ENCODE measurements at places on chromosomes 4 and X.

- DNase-seq = no peak
These were observed 97.0 kb upstream of the LNX1 start for GRCh38 chr4:53688186-53688790.

- DNase-seq = no peak
These were observed 61.1 kb downstream of the HELT start for GRCh38 chr4:185079271-185079905.

DNA sequence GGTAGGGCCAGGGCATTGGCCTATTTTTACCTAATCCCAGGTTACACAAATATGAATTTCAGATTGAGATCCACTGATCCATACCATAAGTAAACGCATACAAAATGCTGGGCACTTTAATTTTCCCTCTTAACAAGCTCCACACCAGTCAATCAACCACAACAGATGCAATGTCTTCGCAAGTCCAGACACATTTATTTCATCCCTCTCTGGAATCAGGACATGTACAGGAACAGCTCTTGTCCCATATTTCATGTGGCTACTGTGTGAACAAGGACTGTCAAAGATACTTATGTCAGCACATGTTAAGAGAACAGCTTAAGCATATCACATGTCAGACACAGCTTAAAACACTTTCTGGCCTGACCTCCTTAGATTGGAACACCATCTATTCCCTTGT is 145.9 kb downstream of the PPP3CA start:
- DNase-seq = no peak

GRCh38 chr4:97990409-97990808 is 152.9 kb downstream of the STPG2 start:
- DNase-seq = no peak

DNA sequence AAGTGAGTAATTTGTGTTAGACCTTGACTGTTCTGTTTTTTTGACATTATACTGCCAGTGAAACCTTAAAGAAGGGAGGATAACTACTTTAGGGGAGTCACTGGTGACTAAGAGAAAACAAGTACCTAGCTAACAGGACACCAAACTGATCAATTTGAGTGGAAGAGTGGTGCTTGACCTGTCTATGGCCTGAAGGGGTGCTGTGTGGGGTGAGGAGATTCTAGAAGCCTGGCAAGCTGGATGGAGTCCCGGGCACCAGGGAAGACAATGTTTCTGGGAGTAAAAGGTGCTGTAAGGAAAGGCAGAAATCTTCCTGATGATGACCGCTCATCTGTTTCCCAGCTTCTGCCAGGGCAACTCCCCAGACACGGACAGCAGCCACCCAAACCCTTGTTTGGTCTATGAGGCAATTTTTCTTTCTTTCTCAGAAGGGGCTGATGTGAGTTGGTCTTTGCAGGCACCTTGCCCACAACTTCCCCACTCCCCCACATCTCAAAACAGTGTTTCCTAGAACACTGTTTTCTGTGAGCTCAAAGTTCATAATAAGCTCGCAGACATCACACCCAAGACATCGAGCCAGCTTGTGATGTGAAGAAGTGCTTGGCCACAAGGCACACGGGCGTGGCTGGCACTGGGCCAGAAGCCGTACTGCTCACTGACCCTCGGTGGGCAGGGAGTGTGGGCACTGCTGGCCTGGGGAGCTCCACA is 4.6 kb downstream of the TXK start:
- no peak for DNase-seq

DNA sequence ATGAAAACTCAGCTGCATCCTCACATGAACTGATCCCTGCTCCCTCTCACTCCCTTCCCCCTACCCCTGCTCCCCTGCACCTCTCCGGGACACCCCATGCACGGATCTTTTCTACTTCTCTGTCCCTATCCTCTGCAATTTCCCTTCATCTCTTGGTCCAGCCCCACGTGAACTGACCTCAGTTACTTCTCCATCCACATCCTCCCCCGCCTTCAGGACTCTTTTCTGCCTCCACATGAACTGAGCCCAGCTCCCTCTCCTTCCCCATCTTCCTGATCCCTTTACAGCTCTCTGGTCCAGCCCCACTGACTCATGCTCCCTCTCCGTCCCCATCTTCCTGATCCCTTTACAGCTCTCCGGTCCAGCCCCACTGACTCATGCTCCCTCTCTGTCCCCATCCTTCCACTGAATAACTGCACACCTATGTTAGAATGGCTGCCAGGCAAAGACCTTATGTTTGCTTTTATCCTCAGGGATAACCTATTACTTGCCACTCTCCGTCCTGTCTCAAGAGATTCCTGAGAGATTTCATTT is 5.6 kb downstream of the CETN2 start:
- no peak for DNase-seq

- DNase-seq = no peak
These were observed 17.4 kb upstream of the TMEM184C start for GRCh38 chr4:147599769-147600168.

GRCh38 chrX:150408007-150408406 is 44.9 kb downstream of the MAMLD1 start:
- no peak for DNase-seq

DNA sequence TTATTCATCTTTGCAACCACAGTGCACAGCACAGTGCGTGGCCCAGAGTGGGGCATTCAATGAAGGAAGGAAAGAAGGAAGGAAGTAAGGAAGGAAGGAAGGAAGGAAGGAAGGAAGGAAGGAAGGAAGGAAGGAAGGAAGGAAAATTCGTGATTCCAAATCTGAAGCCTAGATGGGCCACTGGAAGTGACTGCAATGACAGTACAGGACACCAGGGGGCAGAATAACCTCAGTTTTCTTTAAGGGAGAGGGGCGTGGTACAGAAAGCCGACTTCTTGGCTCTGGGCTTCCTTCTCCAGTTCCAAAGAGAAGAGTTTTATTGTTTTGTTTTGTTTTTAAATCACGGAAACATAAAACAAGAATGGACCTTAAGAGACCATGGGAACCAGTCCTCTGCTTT is 47.8 kb downstream of the APLN start:
- DNase-seq = no peak

DNA sequence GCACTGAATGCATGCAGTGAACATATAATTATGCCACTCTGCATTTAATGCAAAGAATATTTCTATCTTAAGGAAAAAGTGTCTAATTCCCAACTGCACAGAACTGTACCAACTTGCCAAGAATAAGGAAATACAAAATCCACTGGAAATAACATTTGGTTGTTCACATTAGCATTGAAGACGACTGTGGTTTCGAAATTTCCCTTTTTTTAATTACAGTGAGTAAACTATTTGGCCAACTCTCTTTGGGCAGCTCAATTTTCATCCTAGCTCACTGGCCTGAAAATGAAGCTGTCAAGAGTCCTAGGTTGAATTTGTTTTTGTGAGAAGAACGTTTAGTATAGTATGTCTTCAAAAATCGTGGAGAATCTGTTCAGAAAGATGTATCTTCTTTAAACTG is 81.6 kb upstream of the MID1 start:
- DNase-seq = no peak

DNA sequence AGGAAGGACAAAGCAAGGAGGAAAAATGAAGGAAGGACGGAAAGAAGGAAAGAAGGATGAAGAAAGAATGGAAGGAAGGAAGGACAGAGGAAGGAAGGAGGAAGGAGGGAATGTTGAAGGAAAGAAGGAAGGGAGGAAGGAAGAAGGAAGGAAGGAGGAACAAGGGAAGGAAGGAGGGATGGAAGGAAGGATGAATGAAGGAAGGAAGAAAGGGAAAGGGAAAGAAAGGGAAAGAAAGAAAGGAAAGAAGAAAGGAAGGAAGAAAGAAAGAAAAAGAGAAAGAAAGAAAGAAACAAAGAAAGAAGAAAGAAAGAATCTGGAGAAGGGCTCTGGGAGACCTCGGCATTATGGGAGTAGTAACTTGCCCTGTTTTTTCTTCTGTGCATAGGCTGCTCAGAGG is 70.8 kb upstream of the SHISA3 start:
- DNase-seq = no peak

- no peak for DNase-seq
These were observed 1056.0 kb downstream of the STIM2 start for GRCh38 chr4:27916452-27917184.

GRCh38 chrX:119698845-119699244 is 5.9 kb upstream of the SEPTIN6 start:
- DNase-seq = no peak

GRCh38 chr4:8746523-8747466 is 124.8 kb downstream of the HMX1 start:
- no peak for DNase-seq

DNA sequence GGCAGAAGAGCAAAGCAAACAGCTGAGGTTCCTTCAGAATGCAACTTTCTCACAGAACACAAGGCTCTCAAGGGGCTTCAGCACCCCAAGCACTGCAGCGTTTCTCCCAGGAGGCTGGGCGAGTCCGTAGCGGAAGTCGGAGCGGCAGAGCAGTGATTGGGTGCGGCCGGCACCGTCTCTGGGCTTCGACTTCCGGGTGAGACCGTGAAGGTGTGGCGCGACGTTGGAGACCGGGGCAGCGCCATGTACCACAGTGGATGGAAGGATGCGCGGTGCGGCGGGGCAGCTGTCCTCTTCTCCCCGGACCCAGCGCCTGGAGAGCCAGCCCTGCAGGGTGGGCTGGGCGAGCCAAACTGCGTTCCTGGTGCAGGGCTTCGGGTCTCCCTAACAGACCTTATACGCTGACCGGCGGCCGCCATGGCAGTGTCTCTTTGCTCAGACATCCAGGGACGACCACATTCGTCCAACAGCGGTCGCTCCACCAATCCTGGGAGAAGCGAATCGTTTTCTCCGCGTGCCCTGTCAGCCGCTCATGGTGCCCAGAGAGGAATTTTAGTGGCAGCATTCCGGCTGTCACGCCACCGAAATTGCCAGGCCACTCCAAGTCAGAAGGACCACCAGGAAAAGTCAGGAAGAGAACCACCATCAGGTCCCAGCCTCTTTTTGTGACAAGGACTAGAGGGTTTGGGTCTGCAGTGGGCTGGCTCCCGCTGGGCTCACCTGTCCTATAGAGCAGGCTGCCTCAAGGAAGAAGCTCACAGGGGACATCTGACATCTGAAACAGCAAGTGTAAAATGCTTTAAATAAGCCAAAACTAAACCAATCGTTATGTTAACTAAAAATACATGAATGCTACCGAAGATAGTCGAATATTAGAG is 20.5 kb downstream of the TRIM61 start:
- DNase-seq = peak; percentile 73

DNA sequence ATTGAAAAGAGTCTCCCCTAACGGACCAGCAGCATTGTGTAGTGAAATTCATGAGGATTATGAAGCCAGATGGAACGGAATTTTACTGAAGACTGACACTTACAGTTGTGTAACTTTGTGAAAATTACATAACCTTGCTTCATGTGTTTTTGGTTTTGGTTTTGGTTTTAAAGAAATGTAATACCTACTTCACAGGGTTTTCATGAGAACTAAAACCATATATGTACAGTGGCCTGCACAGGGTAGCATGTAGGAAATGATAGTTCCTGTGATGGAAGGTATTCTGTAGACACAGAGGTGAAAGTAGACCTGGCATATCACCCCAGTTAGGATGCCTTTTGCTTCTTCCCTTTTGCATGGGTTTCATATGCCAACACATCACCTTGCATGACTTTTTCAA is 247.0 kb downstream of the BANK1 start:
- no peak for DNase-seq

GRCh38 chr4:101184668-101185067 is 162.7 kb downstream of the PPP3CA start:
- DNase-seq = no peak

DNA sequence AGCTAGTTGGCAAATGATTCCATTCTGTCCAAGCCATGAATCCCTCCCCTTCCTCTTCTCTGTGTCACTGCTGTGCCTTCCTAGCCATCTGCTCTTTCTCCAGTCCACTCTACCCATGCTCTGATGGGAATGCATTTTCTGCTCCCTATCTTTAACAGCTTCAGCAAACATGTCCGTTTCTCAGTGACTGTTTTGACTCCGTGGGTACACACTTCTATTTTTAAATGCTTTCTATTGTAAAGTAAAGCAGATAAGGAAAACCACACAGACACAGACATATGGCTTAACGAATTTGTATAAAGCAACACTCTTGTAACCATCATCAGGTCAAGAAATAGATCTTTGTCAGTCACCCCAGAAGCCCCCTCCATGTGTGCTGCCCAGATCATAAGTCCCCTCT is 72.4 kb upstream of the KLHL13 start:
- no peak for DNase-seq

- DNase-seq = no peak
These were observed 86.5 kb upstream of the GPM6B start for GRCh38 chrX:13903405-13903804.

DNA sequence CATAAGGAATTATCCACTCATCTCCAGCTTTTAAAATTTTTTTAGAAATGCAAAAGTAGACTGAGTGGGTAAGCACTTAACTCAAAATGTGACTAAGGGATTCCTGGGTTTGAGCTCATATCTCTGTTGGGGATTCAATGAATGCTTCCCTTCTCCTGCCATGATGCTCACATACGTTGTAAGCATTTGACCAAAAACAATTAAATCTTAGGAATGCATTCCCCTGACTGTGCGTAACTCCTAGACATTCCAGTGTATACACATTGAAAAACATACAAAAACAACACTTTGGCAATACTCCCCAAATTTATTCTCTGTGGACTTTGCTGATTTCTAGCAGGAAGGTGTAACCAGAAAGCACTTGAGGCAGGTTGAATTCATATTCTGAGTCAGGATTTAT is 29.8 kb downstream of the SPANXA2 start:
- no peak for DNase-seq

GRCh38 chr4:139958739-139959098 is 195.3 kb downstream of the MAML3 start:
- DNase-seq = no peak

DNA sequence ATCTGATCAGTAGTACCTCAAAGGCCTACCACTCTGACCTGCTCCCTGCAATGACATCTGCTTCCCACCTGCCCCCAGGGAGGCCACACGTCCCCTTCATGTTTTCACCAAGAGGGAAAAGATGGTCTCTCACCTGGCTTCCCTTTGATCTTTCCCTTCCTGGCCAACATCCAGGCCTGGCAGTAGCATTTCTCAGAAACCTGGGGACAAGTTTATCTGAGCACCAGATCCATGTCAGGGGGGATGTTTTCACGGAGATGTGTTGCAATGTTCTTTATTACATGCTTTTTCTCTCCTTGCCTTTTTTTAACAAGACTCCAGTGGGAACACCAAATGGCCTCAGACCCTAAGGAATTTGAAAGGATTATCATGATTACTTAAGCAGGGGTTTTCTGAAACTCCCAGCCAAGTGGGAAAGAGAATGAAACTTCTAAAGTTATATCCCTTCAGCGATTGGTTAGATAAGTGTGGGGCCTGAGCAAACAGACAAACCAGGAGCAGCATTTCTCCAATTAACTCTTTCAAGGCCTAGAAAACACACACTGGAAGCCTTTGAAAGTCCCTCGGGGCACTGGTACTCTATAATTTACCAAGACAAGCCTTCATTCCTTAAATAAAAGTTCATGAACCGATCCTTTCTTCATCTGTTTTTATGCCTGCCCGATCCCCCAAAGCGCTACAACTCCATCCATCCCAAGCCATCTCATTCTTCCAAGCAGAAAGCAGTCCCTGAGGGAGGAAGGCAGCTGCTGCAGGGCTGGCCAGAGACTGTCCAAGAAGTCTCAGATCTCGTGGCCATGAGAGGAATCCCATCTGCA is 94.1 kb downstream of the BCOR start:
- DNase-seq = no peak

- DNase-seq = no peak
These were observed 19.5 kb downstream of the EPGN start for GRCh38 chr4:74327762-74328161.
